ENCODE measurements at places on chromosomes 1 and 21.

DNA sequence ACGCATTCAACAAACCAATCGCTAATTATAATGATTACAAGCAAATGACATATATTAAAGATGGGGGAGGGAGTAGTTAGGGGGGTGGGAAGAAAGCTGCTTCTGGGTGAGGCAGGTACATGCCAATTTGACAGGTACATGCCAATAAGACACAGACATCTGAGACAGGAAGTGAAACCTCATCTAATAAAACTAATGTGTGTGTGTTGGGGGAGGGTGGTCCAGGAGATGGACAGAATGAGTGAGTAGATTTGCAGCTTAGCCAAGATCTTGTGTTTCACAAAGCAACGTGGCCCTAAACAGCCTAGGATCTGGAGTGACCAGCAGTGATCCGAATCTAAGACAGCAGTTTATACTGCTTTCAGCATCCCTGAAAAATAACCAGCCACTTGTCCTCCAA lies 10.8 kb downstream of the CFAP45 start:
- DNase-seq: peak; percentile 33

DNA sequence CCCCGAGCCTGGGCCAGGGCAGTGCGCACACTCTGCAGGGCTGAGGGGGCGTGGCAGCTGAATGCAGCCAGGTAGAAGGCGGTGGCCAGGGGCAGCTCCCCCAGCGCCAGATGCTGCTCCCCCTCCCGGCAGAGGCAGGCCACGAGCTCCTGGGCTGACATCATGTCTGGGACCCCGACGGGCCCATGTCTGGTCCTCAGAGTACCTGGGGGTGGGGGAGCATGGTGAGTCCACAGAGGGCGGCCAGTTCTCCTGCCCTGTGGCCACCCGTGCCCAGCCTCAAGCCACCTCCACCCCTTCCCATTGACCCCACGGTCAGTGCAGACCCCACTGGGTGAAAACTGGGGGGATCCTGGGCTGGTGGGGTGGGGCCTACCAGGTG lies 838 bp downstream of the TTC34 start:
- DNase-seq: no peak

GRCh38 chr1:111769517-111770146 lies 13.9 kb downstream of the DDX20 start:
- DNase-seq: peak; percentile 72

GRCh38 chr1:196543833-196544232 lies 64.4 kb downstream of the KCNT2 start:
- no peak for DNase-seq

- no peak for DNase-seq
Measured at GRCh38 chr21:34701726-34702125, 32.9 kb downstream of the CLIC6 start.

DNA sequence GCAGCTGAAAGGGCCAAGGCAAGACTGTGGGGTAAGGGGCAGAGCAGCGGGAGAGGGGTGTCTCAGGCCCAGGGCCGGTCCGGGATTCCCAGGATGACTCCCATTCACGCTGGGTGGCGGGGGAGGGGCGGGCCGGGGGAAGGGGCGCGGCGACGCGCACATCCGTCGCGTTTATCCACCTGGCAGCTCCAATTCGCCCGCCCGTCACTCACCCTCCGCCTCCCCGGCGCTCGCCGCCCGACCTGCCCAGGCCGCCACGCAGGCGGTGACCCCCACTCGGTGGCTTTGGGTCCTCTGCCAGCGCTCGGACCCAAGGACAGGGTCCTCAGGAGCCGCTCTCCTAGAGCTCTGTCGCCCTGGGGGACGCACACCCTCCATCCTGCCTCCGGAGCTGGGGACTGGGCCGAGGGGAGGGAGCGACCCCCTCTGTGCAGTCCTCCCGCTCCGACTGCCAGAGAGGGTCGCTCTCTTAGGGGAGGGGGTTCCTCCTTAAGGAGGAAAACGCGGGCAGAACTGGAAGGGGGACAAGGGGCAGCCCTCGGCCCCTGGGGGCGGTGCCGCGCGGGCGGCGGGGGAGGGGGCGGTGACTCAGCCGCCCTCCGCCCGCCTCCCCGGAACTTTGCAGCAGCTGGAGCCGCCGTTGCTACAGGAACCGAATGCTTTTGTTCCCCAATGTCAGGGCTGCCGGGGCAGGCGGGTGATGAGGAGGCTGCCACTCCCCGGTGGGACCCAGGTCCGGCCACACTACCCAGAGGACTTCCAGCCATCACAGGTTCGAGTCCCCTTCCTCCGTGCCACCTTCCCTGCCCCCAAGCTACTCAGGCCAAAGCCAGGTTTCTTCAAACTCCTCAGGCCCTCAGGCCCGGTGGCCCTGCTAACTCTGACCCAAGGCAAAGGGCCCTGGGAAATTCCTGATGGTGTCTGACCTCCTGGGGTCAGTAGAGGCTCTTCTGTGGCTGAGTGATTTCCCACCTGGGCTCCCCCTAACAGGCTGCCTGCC lies 3.4 kb downstream of the ADGRB2 start:
- DNase-seq: peak; percentile 85

- DNase-seq: no peak
Measured at GRCh38 chr1:30757352-30758120, at the start of gene LAPTM5. LAPTM5 (minus strand) TSS chr1:30757774; CDS start chr1:30757745, 29 bp downstream.

DNA sequence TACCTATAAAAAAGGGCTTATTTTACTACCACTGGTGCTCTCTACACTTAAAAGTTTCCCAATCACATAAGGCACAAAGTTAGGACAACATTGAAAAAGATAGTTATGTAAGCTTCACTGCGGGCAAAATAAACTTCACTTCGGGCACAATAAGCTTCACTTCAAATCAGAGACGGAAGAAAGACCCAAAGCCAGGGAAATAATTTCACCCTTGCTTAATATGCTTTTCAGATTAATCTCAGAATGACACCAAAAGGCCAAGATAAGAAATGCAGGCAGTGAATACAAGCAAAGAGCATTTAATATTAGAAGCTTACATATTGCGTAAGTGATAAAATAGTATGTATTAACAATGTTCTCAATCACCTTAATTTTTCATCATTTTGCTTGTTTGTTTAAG lies 444.2 kb downstream of the SETD4 start:
- no peak for DNase-seq

GRCh38 chr1:151639466-151639865 lies 27.6 kb downstream of the SNX27 start:
- no peak for DNase-seq

DNA sequence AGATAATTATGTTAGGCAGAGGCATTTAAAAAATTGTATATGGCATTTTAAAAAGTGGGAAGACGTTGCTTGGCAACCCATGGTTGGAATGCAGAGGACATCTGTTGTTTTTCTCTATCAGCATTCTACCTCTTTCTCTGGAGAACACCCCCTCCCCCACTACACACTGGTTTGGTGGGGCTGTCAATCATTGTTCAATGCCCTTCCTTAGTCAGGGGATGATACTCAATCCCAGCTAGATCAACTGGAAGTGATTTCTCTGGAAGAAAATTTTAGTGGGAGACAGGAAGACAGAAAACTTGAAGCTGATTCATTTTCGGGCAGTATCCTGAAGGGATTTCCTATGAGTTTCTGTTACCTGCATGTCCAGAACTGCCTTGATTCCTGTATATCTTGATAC lies 35.7 kb upstream of the CAP1 start:
- DNase-seq: no peak

GRCh38 chr1:176436251-176436650 lies 26.7 kb upstream of the PAPPA2 start:
- no peak for DNase-seq

- no peak for DNase-seq
Measured at GRCh38 chr1:66678146-66678545, 74.1 kb upstream of the DYNLT5 start.

- no peak for DNase-seq
Measured at GRCh38 chr1:178969226-178969987, 56.3 kb upstream of the FAM20B start.

DNA sequence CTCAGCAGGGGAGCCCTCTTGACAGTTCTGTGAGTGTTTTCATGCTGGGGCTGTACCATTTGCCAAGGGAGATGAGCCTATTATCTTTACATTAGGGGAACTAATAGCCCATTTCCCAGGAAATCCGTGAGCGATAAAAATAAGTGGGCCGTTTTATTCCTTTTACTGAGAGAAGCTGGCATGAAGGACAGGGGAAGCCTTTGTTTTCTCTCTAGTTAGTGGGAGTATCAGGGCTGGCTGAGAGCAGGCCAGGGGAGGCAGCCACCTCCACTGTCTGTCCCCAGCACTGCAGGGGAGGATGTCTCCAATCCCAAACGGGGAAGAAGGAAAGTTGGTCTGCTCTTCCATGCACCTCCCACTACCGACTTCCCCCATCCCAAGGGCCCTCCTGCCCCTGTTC lies 2.5 kb downstream of the UBL4B start:
- DNase-seq: no peak

- no peak for DNase-seq
Measured at GRCh38 chr1:111214884-111215283, 12.6 kb upstream of the CHI3L2 start.

GRCh38 chr1:112264553-112264952 lies 131.5 kb upstream of the CTTNBP2NL start:
- DNase-seq: no peak

GRCh38 chr1:208054485-208054884 lies 143.6 kb upstream of the CD34 start:
- DNase-seq: no peak

GRCh38 chr1:172229942-172230341 lies 190.5 kb upstream of the C1orf105 start:
- DNase-seq: no peak

- DNase-seq: no peak
Measured at GRCh38 chr1:29055160-29055559, 68.5 kb downstream of the TMEM200B start.

GRCh38 chr1:223785808-223786207 lies 59.9 kb downstream of the TP53BP2 start:
- no peak for DNase-seq

GRCh38 chr21:25967181-25967900 lies 203.2 kb downstream of the APP start:
- DNase-seq: no peak

- no peak for DNase-seq
Measured at GRCh38 chr1:225596736-225597135, 56.2 kb downstream of the ENAH start.

GRCh38 chr1:71047635-71048607 lies at the start of gene PTGER3:
PTGER3 (minus strand) TSS chr1:71047816; CDS start chr1:71047577, 239 bp downstream.
- peak; percentile 81 for DNase-seq

Data from Peyer's patch (tissue), 4 donors.